ENCODE measurements at places on chromosomes 2 and 18.

GRCh38 chr18:59343926-59344325 is 15.1 kb downstream of the LMAN1 start:
- no peak overlapping the region for H3K4me3 ChIP-seq
- no peaks in the 10 kb centered on the region for H3K27me3 ChIP-seq
- no peak for DNase-seq
- peaks cover 74% of the 10 kb centered on the region for H3K36me3 ChIP-seq
- H3K27ac ChIP-seq: no peak overlapping the region

- no peak overlapping the region for H3K27ac ChIP-seq
- no peaks in the 10 kb centered on the region for H3K4me1 ChIP-seq
- H3K27me3 ChIP-seq: no peaks in the 10 kb centered on the region
- no peak overlapping the region for H3K4me3 ChIP-seq
- peaks cover 15% of the 10 kb centered on the region for H3K36me3 ChIP-seq
These were observed 8.9 kb downstream of the GTF3C2 start for GRCh38 chr2:27347641-27348040.

GRCh38 chr18:78268226-78268988 is 711.2 kb upstream of the SALL3 start:
- no peaks in the 10 kb centered on the region for H3K36me3 ChIP-seq
- H3K4me3 ChIP-seq: no peak overlapping the region
- H3K4me1 ChIP-seq: no peaks in the 10 kb centered on the region

DNA sequence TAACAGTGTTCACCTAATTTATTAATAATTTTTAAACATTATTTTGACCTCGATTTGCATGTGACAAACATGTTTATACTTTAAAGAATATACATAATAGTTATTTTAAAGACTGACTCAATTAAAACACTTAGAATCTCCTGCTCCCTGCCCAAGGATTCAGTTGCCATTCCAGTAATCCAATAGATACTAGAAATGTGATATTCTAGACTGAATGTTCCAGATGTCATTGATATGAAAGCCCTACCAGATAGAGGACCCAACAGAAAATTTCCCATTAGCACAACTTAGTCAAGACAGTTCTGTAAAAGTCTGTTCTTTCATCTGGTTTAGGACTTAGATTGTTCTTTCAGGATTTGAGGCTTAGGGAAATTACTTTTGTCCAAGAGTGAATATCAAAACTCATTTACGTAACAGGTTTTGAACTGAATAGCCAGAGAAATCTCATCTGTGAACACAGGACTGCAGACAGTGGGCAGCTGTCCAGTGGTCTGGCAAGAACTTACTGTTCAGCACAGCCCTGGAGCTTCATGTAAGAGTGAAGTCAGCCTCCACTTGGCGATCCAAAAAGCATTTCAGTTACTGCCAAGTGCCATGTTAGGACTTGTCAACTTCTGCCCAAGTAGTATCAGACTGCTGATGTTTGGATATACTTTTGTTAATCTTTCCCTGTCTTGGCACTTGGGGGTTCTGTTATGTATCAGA is 77.5 kb downstream of the OSBPL6 start:
- no peaks in the 10 kb centered on the region for H3K36me3 ChIP-seq
- H3K27ac ChIP-seq: no peak overlapping the region
- no peaks in the 10 kb centered on the region for H3K27me3 ChIP-seq
- no peak for DNase-seq

DNA sequence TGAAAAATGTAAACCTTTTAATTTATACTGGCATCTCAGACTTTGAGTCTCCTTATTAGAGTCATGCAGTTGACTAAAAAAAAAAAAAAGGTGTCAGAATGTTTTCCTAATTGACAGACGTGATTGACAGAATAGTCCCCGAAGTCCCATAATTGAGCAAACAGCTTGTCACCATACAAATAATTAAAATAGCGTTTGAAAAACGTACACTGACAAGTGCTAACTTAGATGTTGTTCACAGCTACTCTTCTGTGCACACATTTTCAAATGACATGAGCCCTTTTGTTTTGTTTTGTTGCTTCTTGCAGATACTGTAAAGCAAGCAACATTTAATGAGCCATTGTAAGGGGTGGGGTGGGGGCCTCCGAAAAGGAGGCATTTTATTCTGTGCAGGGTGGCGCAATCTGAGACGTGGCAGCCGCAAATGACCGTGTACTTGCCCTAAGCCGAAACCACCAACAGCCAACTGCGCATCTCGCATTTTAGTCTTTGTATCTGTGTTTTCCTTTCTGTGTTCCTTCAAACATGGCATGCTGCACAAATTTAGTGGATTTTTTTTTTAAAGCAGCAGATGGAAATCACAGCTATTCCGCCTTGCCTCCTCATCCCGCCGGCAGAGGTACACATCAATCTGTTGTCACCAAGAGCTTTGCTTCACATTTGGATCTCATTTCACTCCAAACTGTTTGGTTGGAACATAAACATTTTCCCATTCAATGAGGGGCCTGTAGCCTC is 52.4 kb downstream of the LPIN1 start:
- peaks cover 80% of the 10 kb centered on the region for H3K36me3 ChIP-seq
- H3K4me3 ChIP-seq: no peak overlapping the region
- H3K27ac ChIP-seq: no peak overlapping the region
- H3K27me3 ChIP-seq: no peaks in the 10 kb centered on the region
- H3K4me1 ChIP-seq: no peaks in the 10 kb centered on the region

DNA sequence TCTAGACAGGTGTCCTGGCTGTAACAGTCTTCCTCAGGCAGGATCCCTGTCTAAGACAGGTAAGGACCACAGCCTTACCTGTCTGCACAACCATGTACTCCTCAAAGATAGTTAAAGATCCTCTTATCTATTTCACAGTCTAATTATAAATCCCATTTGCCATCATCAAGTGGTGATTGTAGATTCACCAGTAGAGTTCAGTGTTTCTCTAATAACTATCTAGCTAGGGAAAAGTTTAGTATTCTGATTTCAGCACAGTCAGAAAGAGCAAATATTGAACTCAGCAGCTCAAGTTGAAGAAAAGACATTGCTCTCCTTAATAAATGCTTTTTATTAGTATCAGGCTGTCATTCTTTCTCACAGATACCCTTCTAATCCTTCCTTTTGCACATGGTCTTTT is 1305.5 kb upstream of the NXPH2 start:
- no peaks in the 10 kb centered on the region for H3K4me1 ChIP-seq
- H3K27ac ChIP-seq: no peak overlapping the region
- H3K36me3 ChIP-seq: no peaks in the 10 kb centered on the region
- H3K4me3 ChIP-seq: no peak overlapping the region
- H3K27me3 ChIP-seq: no peaks in the 10 kb centered on the region

GRCh38 chr2:164600763-164601162 is 20.5 kb downstream of the GRB14 start:
- no peak for DNase-seq
- H3K27ac ChIP-seq: no peak overlapping the region
- H3K36me3 ChIP-seq: no peaks in the 10 kb centered on the region
- no peaks in the 10 kb centered on the region for H3K4me1 ChIP-seq
- H3K4me3 ChIP-seq: no peak overlapping the region

DNA sequence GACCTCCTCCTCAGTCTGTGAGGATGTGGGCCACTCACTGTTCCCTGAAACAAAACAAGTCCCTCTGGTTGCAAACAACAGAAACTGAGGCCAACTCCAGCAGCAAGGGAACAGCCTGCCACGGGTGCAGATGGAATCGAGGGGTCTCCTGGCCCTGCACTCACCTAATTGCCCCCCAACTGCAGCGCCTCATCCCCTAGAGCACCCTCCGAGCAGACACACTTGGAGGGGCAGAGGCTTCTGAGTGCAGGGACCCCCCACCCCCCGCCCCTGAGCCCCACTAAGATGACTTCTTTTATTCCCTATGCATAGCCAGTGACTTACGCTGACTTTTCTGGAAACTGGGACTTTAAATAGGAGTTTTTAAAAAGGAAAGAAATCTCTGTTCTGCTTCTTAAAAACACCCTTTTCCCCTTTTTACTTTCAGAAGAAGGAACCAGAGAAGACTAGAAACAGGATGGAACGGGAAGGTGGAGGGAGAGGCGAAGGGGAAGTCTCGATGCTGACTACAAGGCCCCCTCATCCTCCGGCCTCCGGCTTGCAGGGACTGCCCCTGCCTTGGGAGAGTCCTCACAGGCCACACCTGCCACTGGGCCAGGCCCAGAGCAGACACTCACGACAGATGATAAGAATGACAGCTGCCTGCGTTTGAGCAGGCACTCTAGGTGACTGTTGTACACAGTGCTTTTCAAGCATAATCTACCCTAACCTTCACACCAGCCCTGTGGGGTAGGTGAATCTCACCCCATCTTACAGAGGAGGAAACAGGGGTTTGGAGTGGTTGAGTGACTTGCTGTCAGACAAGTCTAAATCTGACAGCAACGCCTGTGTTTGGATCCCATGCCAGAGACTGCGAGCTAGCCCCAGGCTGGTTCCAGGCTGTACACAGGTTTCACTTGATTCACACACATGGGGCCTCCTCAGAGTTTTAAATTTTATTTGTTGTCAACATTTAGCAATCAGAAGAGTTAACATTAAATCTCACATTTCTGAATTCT is 28.2 kb upstream of the BIN1 start:
- no peaks in the 10 kb centered on the region for H3K4me1 ChIP-seq
- no peaks in the 10 kb centered on the region for H3K27me3 ChIP-seq
- no peak overlapping the region for H3K27ac ChIP-seq
- no peaks in the 10 kb centered on the region for H3K36me3 ChIP-seq

- H3K4me3 ChIP-seq: no peak overlapping the region
- H3K4me1 ChIP-seq: no peaks in the 10 kb centered on the region
- no peak for DNase-seq
- no peak overlapping the region for H3K27ac ChIP-seq
- H3K36me3 ChIP-seq: no peaks in the 10 kb centered on the region
These were observed 22.4 kb upstream of the CREG2 start for GRCh38 chr2:101409699-101410098.

DNA sequence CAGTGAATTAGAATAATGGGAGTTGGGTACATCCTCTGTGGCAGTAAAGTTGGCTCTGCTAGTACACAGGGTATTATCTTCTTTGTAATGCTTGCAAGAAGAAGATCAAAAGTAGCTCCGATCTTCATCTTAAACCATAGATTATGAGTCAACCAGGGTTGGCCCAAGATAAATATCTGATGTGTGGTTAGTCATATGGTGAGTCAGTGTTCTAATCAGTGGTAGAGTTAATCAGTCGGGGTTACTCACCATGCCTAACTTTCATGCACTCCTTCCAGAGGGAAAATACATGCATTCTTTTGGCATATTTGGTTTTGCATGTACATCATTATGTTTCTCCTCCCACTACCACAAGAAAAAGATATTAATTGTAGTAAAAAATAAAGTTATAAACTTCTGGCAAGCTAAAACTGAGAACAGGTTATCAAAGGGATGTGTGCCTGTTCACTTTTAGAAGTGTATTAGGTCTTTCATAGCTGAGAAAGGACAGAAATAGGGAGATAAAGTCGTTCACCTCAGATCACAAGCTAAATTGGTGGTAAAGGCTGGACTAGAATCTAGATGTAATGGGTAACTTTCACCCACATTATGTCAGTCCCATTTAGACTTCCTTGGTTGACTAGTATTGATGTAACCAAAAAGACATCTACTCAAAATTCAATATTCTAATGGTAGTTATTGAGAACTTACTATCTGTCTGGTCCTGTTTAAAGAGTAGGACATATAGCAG is 684.4 kb downstream of the IRS1 start:
- H3K27ac ChIP-seq: no peak overlapping the region
- no peaks in the 10 kb centered on the region for H3K36me3 ChIP-seq
- H3K27me3 ChIP-seq: no peaks in the 10 kb centered on the region
- DNase-seq: no peak
